NCI-H526 treated with DMSO at 0.1 percent for 48 hours (cell line): ENCODE measurements at places on chromosomes 2 and 18.

DNA sequence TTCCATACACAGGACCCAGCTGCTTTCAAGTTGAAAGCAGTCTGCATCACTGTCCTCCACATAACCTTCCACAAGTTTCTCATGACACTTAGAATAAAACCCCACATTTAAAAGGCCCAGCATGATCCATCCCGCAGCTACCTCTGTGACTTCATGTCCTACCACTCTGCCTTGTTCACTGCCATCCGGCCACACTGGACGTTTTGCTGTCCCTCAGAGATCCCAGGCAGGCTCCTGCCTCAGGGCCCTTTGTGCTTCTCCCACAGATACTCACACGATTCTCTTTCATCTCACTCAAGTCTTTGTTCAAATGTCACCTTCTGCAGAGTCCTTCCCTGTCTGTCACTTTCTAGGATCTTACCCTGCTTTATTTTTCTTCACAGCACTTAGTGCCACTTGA, 232.9 kb upstream of the BOD1L2 start:
- no peak for DNase-seq

- no peak for DNase-seq
Measured at GRCh38 chr2:120522151-120522751, 176.3 kb downstream of the INHBB start.

DNA sequence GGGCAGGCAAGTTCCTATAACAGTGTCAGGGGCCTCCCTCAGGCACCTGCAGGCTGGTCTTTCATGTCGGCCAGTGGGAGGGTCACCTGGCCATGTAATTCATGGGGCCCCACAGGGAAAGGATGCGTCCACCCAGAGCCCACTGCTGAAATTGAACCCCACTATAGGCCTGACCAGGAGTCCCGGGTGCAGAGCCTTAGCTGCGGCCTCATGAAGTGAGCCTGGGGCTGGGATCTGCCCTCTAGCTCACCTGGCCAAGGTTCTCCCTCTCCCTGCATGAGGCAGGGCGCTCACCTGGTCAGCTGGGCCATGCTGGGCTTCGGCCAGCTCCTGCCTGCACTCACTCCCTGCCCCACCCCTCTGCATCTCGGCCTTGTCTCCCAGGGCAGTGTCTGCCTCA, 41.1 kb downstream of the C1QL2 start:
- no peak for DNase-seq

DNA sequence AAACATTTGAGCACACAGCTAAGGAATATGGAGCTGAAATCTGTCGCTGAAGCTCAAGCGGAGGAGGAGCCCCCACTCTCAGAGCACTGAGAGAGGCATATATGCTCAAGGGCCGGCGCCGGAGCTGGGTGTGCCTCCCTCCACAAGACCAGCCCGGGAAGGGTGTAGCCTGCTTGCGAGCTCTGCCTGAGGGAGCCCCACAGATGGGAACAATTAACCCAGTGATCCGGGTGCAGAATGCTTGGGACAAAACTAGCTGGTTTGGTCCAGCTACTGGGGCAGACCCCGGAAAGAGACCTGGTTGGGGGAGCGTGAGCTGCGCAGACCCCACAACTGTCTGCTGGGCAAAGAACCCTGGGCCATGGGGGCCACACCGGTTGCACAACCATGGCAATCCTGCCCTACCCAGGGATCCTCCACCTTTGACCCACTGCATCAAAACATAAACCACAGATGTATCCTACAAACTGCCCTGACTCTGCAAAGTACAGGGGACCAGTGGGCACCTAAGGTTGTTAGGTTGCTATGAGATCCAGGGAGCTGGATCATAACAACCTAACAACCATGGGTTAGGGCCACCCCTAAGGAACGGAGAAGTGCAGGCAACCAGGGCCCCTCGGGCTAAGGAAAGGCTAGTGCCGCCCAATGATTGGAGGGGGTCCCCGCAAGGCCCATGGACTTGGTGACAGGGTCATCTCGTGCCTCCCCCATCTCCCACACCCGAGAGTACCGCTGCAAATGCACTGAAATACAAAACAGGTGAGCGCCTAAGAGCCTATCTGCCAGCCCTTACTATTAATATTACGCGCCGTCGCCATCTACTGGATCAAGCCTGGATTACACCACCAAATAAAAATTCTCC, 53.4 kb upstream of the SCN1A start:
- DNase-seq = peak; percentile 50
